ENCODE measurements at places on chromosomes 3 and 15. TPM values are rescaled to one million over a fixed set of nuclear protein-coding genes. Genes with fewer than 3 reads are reported as not detected.

The GRK7 gene
- total RNA-seq, result not detected

The HYKK gene
- 0.90 TPM for total RNA-seq

DNA sequence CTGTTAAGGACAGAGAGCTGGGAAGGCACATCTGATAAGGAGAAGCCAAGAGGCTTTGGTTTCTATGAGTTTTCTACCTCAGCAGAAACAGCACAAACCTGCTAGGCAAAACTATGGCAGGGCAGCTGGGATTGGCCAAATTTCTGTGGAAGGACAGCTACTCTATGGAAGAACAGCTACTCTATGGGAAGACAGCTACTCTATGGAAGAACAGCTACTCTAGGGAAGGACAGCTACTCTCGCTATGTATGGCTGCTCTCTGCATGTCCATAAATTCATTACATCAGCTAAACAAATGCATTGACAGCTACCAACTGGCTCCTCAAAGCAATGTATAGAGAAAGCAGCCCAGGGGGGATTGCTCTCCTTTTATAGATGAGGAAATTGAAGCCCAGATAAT lies 24.8 kb downstream of the MASP1 start:
- no peak for DNase-seq

DNA sequence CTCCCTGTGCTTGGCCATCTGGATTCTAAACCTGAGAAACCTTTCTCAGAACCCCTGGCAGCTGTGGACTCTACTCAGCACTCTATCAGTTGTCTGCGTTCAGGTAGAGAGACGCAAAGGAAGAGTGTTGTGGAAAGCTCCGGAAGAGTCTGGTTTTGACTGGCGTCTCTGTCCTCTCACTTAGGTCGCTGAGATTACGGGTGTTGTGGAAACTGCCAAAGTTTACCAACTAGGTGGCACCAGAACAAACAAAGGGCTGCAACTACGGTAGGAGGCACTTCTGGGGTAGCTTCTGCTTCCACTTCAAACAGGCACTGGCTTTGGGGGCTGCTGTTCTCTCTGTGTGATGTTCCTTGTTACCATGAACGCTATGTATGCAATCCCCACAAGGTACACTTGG lies 19.2 kb upstream of the ITPKA start:
- DNase-seq, result no peak

The GCSAM gene
- total RNA-seq, result not detected

The C3orf22 gene
- not detected for total RNA-seq

DNA sequence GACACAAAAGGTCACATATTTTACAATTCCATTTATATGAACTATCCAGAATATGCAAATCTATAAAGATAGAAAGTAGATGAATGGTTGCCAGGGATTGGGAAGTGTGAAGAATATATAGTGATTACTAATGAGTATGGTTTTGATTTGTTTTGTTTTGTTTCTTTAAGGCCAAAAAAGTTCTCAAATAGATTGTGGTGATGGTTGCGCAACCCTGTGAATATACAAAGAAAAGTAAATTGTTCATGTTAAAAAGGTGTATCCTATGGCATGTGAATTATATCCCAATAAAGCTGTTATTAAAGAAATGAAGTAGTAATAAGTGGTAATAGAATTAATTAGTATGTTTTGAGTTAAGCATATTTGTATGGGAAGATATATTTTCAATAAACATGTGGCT lies 431.8 kb upstream of the CNTN4 start:
- no peak for DNase-seq

DNA sequence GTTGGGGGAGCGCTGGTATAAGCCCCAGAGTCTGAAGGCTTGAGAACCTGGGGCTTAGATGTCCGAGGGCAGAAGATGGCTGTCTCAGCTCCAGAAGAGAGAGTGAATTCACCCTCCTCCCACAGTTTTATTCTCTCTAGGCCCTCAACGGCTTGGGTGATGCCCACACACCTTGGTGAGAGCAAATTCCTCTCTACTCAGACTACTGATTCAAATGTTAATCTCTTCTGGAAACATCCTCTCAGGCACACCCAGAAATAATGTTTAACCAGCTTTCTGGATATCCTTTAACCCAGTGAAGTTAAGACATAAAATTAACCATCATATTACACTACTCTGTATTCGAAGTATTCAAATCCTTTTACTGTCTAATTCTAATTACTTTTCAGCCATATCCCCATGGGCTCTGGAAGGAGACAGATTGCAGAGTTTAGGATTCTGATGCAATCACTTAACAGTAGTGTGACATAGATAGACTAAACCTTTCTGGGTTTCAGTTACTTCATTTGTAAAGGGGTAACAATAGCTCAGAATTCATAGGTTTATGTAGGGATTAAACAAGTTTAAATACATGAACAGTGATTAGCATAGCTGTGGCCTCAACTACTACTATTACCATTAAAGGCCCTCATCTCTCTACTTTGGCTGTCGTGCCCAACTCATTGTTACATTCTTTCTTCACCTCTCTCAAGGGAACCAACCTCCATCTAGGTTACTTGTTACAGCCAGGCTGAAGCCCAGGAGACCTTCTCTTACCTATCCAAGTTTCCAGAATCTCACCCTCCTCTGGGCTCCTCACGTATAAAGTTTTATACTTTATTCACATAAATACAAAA lies 25.7 kb upstream of the ANO10 start:
- no peak for DNase-seq

DNA sequence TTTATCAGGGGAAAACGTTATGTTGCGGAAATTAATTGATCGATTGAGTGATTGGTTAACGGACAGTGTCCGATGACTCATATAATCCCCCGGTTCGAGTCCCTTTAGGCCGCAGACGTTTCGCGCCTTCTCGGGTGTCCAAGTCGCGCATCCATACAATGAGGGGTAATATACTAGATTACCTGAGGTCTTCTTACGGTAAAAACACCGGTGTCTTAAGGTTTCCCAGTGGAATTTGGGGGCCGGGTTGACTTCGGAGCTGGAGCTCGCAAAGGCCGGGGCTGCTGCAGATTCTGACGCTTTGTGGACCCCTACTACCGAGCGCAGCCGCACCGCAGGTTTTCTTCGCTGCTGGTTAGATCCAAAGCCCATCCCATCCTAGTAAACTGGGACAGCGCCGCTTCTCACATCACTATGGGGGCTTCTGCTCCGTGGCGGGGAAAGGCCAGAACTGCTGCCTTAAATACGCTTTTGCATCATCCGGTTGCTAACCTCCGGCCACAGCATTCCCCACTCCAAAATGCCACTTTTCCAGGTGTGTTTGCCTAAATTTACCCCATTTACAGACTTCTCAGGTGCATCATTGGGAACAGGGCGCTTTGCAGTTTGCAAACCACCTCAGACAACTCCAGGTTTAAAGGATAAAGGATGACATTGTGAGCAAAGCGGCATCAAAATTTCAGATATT lies 858 bp upstream of the SACM1L start:
- DNase-seq, result no peak

GRCh38 chr3:133973249-133973980 lies 56.3 kb downstream of the SLCO2A1 start:
- no peak for DNase-seq

GRCh38 chr3:109242187-109242523 lies 74.2 kb downstream of the DPPA2 start:
- no peak for DNase-seq

The COL6A6 gene
- not detected for total RNA-seq

GRCh38 chr3:140448001-140448400 lies 229.9 kb upstream of the TRIM42 start:
- DNase-seq, result no peak

DNA sequence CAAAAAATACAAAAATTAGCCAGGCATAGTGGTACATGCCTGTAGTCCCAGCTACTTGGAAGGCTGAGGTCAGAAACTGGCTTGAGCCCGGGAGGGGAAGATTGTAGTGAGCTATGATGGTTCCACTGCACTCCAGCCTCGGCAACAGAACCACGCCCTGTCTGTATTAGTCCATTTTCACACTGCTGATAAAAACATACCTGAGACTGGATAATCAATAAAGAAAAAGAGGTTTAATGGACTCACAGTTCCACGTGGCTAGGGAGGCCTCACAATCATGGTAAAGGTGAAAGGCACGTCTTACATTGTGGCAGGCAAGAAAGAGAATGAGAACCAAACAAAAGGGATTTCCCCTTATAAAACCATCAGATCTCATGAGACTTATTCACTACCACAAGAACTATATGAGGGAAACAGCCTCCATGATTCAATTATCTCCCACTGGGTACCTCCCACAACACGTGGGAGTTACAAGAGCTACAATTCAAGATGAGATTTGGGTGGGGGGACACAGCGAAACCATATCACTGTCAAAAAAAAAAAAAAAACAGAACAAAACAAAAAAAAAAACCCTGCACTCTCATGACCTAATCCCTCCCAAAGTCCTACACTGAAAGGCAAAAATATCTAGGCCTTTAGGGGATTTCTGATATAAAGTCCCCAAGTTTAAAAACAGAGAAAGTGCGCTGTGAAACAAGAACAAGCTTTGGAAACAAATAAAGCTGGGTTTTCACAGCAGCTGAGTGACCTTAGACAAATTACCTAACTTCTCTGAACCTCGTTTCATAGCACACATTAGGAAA lies 224.7 kb downstream of the IGSF11 start:
- no peak for DNase-seq

- no peak for DNase-seq
These were observed 133.3 kb downstream of the GRM7 start for GRCh38 chr3:6994081-6994668.

GRCh38 chr15:42723068-42723467 lies 13.9 kb downstream of the CDAN1 start:
- DNase-seq, result no peak

The NR2E3 gene
- total RNA-seq, result under 0.01 TPM

The TMEM89 gene
- 0.13 TPM for total RNA-seq

The TRIM69 gene
- total RNA-seq, result 7.6 TPM

The MKRN2OS gene
- total RNA-seq, result not detected

DNA sequence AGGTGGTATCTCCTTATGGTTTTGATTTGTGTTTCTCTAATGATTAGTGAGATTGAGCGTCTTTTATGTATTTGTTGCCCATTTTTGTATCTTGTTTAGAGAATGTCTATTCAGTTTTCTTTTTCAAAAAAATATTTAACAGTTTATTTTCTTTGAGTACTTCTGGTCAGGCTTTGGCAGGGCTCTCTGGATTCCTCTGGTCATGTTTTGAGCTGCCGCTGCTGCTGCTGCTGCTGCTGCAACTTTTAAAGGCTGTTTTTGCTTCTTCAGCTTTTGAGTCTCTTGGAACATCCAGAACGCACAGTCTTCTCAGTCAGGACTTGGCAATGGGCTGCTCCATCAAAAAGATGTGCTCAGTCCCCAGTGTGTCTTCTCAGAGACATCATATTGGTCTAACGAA lies 40.1 kb downstream of the REC114 start:
- DNase-seq, result no peak

DNA sequence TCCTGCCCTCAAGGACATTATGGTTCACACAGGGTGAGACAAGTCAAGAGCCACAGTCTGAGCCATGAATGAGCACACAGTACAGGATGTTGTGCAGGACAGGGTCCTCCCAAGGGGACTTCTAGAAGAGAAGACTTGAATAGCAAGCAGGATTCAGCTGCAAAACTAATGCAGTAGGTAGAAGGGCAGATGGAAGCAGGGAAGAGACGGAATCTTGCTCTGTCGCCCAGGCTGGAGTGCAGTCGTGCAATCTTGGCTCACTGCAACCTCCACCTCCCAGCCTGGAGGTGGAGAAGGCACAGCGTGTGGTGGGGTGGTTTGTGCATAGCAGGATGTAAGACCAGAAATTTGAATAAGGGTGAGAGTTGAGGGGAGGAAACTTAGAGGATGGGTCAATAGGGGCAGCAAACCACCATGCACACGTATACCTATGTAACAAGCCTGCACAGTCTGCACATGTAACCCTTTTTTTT lies 8.0 kb downstream of the BCL2L10 start:
- no peak for DNase-seq

GRCh38 chr3:155667988-155668387 lies 76.9 kb downstream of the PLCH1 start:
- DNase-seq, result no peak

DNA sequence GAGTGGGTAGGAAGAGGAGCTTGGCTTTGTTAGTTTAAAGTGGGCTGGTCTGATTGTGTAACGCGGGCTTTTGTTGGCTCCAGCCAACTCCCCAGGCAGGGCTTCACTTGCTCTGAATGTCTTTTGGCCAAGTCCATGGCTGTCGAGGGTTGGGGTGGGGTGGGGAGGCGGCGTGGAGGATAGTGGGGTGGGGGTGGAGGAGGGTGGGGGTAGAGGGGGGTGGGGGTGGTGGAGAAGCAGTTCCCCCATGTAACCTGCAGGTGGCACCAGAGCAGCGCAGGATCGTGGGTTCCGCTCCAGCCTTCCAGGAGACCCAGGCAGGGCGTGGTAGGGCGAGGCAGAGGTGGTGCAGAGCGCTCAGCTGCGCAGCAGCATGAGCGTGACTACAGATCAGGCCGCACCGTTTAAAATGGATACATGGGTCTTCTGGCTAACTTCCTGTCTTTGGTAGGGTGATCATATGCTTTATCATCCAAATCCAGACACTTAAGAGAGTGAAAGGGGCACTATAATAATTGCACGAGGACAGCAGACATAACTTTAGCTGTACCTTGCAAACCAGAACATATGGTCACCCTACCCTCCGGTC lies 28.3 kb downstream of the GOLGA6A start:
- no peak for DNase-seq

The EHD4 gene
- total RNA-seq, result 66.4 TPM

- peak; percentile 22 for DNase-seq
These were observed 2.1 kb downstream of the MAGI1 start for GRCh38 chr3:66036586-66037148.

GRCh38 chr3:134237454-134238145 lies 13.1 kb downstream of the RYK start:
- DNase-seq, result no peak

DNA sequence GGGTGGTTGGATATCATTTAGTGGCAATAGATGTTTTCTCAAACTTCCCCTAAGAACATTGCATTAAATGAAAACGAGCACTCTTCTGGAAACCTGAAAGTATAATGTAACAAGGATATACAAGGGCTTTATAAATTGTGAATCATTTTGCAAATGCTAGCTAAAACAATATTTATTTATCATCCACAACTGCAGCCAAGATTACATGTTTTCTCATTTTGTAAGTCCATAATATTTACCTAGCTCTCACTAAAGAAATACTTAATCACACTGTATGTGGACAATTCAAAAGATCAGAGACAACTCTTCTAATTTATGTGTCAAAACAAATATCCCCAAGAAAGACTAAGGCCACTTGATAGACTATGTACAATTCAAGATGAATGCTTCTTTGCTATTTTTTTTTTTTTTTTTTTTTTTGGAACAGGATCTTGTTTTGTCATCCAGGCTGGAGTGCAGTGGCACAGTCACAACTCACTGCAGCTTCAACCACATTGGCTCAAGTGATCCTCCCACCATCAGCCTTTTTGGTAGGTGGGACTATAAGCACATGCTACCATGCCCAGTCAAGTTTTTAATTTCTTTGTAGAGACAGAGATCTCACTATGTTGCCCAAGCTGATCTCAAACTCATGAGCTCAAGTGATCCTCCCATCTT lies 427.7 kb upstream of the THBS1 start:
- no peak for DNase-seq

The GLDN gene
- total RNA-seq, result not detected

GRCh38 chr3:33139996-33140395 lies 26.2 kb downstream of the CRTAP start:
- DNase-seq, result no peak

GRCh38 chr15:50607129-50607528 lies 60.7 kb upstream of the USP50 start:
- DNase-seq, result no peak

The TRMT10C gene
- total RNA-seq, result 23.9 TPM
